ENCODE measurements at places on chromosomes 7 and 10.
A peak's percentile ranks its signal among the peaks of the same experiment; 100 is the strongest.

DNA sequence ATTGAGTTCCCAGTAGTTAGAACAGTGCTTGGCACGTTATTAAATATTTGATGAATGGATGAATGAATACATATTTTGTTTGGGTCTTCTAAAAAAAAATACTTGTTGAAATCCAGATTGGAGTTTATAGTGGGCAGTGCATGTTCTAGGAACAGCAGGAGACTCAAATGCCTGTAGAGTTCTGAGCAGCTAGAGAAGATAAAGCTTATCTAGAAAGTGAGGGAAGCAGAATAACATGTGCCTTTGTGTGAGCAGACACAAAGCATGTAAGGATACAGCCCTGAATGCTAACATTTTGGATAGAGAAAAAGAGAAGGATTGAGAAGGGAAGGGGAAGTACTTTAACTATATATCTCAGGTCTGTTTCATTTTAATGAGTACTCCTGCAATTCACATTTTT, 71.9 kb downstream of the SRI start:
- DNase-seq: no peak

GRCh38 chr7:43764807-43765491, 6.5 kb downstream of the BLVRA start:
- DNase-seq: peak; percentile 79

DNA sequence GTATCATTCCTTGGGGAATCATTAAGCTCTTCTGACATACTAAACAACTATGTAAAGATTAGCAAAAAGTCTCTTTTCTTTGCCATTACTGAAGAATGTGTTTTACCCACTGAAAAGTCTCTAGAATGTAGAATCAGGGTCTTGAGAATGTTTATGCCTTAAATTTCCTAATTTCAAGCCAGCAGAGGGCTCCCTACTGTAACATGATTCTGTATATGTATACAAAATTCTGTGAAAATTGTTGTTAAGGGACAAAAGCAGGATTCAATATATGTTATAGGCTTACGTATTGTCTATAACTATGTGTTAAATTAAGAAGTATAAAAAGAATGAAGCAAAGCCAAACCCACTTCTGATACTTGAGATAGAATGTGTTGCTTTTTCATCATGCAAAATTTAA, 296.9 kb upstream of the DGKB start:
- peak; percentile 21 for DNase-seq

- no peak for DNase-seq
Observed at GRCh38 chr10:126124668-126125349, 228.4 kb downstream of the FANK1 start.

DNA sequence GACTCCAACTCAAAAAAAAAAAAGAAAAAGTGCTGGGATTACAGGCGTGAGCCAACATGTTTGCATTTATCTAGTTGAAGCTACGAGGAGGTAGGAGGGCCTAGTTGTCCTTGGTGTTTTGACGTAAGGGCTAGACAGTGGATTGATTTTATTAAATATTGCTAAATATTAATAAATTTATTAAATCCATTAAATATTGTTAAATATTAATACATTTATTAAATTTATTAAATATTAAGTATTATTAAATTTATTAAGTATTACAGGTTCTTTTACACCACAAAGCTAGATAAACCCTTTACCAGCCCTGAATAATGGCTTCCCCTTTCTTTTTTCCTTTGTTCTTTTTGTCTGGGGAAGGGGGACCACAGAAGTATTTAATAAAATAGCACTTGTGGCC, 47.5 kb upstream of the TMEM248 start:
- DNase-seq: no peak

DNA sequence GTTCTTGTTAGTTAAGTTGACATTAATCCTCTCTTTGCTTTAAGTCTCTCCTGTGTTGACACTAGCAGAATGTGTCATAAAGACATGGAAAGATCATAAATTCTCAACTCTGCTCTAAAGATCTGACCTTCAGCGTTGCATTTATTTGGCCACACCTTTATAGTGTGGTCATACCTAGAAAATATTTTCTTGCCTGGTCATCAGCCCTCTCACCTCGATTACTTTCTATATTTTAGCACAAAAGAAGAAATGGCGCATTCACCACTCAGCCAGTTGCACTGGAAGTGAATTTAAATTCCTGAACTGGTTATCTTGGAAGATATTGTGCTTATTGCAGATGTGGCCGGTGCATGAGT, 96.7 kb upstream of the PDCD4 start:
- DNase-seq: no peak

- DNase-seq: no peak
Observed at GRCh38 chr7:7737674-7738073, 19.3 kb upstream of the RPA3 start.

DNA sequence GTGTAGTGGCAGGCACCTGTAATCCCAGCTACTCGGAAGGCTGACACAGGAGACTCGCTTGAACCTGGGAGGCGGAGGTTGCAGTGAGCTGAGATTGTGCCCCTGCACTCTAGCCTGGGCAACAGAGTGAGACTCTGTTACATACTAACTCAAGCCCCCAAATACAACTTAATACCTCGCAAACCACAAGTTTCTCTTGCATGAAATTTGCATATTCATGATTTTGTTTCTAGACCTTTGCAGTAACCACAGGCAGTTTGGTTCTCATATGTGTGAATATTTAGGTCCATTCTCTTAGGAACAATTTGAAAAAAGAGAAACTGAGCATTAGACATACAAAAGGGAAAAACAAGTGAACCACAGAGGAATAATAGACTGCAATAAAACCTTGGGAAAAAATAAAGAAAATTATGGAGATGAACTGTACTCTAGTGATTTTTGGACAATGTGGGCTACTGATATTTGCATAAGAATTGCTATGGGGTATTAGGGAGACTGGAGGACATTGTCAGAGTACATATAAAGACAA, 77.0 kb downstream of the ZNF277 start:
- no peak for DNase-seq

Data from iris pigment epithelial cell (primary cell).